Activated naive CD8-positive, alpha-beta T cell treated with anti-CD3 and anti-CD28 coated beads, Interleukin-2, amount 50 U/mL, for 24 hours (primary cell): ENCODE measurements at places on chromosomes 7 and 10.

- DNase-seq, result peak; percentile 21
These were observed at the start of gene RBM20 for GRCh38 chr10:110643653-110644597. Gene RBM20 (plus strand): TSS chr10:110644336. CDS start chr10:110644455, 119 bp downstream.

GRCh38 chr7:94513565-94513860 is 3.9 kb downstream of the CASD1 start:
- DNase-seq, result no peak

- no peak for DNase-seq
These were observed 458.0 kb upstream of the GALNT17 start for GRCh38 chr7:70673778-70674570.

- no peak for DNase-seq
These were observed 64.4 kb upstream of the EMX2 start for GRCh38 chr10:117477961-117478670.

DNA sequence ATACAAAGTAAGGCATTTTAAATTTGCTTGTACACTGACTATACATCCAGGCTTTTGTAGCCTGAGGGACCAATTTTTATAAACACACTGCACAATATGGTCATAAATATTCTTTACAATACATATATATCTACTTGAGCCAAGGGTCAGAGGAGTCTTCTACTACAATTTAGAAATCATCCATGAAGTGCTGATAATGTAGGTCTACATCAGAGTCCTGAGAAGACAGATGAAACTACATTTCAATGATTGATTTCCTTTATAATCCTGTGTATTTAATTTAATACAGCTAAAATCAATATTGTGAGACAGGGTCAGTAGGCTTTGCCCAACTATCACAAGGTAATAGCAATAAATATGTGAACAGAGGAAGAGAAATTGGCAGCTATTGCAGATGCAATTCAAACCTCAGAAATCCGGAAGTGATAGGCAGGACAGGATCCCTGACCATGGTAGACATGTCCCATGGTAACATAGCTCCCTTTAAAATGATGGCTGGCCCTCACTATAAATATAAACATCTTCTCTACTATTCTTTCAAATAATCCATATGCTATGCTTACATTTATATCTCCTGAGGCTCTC is 318.0 kb upstream of the POT1 start:
- no peak for DNase-seq
